ENCODE measurements at places on chromosomes 7 and 10. TPM values are rescaled to one million over a fixed set of nuclear protein-coding genes. Genes with fewer than 3 reads are reported as not detected.

The GPR141 gene
- total RNA-seq = not detected

DNA sequence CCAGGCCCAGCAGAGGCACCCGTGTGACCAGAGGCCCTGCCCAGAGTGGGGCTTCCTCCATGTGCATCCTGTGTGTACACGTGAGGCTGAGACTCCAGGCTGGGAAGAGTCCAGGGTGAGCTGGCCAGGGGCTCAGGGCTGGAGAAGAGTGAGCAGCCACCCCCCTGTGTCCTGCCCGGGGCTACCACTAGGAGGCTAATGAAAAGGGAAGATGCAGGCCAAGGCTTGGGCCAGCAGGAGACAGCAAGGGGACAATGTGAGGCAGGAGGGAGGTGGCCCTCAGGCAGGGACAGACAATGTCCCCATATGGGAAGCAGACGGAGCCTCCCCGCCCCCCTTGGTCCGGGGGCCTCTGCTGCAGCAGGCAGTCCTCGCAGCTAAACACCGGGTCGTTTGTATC, 102.0 kb downstream of the HIF1AN start:
- peak; percentile 87 for DNase-seq

DNA sequence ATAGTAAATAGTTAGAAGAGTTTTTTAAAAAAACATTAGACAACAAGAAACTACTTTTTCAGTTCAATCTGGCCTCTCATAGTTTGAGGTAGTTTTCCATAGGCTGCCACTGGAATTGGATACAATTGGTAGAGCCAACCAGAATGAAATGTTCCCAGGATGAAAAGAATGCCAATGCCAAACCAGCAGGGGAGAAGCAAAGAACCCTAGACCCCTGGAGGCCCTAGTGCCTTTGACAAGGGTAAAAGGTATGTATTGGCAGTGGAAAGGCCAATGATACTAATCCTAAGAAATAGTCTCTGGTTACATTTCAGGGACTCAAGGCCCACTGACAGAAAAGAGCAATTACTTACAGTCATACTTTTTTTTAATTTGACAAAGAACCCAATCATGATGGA, 77.4 kb upstream of the SEM1 start:
- DNase-seq = no peak

DNA sequence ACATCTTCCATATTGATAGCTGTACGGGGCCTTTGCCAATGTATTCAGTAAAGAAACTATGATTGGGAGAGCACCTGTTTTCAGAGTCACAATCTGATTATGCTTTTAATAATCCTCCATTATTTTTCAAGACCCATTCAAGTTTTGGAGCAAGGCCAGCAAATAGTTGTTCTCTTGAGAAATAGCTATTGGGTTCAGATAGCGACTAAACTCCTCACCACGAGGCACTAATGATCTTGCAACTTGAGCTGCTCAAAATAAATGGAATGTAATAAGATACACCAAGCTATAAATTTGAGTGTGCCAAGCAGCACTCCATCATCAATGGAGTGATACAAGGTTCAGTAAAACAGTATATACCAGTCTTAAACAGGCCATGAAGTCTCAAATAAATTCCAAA, 7.4 kb upstream of the MALRD1 start:
- no peak for DNase-seq

The ARHGAP22 gene
- total RNA-seq = 10.0 TPM

DNA sequence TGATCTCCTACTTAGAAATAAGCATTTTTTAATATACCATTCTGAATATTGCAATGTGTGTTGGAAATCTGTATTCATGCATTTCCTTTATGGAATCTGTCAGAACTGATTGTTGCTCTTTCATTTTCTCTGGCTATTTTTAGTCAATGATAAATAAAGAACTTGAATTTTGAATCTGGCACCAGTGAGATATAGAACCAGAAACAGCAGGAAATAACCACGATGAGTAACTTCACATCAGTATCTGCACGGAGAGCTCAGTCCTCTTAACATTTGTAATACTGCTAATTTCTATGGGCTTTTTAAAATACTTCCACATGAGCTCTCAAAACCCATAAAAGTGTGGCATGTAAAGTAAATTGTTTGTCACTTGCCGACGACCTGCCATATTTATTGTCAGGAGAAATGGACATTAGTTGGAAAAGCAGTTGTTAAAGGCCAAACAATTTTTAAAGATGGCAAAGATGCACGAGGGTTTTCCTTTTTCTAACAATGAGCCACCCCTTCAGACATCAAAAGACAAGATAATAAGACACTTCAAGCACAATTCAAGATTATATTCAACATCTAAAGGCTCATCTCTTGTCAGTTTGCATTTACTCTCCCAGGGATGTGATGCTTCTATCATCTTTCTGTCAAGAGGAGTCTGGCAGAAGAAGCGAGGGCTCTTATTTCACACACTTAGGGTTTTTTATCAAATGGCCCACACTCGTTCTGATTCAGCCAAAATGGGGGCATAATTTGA, 118.3 kb downstream of the POU6F2 start:
- no peak for DNase-seq

DNA sequence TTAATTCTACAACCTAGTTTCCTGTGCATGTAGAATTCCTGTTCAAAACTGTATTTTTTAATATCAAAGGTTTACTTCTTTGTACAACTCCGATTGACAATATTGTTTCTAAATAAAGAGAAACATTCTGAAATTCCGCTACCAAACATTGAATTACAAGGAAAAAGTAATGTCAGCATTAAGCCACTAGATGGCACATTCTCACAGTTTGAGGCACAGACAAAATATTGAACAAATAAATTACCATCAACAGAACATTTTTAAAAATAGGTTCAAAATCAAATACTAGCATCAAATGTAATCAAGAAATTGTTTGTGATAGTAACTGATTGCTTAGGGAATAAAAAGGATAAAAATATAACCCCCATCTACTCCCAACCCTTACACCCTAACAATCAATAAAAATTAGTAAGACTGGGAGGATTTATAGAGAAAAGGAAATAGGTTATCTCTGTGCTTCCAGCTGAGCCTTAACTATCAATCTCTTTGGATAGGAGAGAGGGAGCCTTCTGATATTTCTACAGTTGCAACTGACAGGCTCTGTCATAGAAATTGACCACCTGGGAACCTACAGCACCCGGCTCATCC, 86.6 kb upstream of the C7orf33 start:
- DNase-seq = no peak

DNA sequence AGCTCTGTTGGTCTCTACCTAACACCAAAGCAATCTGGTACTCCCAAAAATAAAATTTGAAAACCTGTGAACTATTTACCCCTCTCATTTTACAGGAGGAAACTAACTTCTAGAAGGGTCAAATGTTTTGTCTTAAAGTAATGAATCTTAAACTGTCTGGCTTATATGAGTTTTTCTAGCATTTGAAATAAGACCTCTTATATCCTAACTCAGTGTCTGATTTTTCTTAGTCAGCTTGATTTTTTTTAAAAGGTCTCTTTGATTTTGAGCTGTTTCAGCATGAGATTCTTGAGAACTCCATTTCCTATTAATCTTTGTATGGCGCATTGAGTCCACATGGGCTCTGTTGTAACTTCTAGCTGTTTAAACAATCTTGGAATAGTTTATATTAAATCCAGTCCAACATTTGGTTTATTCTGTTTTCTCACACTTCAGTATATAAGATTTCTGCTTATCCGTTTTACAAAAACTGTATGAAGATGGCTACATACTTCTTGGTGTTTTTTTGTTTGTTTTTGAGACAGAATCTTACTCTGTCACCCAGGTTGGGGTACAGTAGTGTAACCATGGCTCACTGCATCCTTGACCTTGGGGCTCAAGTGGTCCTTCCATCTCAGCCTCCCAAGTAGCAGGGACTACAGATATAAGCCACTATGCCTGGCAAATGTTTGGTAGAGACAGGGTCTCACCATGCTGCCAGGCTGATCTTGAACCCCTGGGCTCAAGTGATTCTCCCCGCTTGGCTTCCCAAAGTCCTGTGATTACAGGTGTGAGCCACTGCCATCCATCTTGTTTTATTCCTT, 91.1 kb downstream of the PPP1R9A start:
- DNase-seq = no peak

DNA sequence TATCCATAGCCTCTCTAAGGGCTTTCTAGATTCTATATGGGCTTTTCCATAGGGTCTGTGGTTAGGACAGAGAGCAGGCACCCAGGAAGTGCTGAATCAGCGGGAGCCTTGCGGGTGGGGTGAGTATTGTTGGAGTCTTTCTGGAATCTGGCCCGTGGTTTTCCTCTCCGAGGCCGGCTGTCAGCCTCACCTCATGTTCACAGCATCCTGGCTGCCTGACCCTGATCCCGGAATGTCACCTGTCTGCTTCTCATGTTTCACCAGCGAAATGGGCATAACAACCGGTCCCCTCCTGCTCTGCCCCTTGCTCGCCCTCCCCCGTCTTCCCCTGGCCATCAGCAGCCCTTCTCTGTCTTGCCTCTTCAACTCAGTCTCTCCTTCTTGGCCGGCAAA, 36.5 kb downstream of the DDIT4 start:
- DNase-seq = no peak

- no peak for DNase-seq
Measured at GRCh38 chr7:128390871-128391565, 18.8 kb downstream of the IMPDH1 start.

DNA sequence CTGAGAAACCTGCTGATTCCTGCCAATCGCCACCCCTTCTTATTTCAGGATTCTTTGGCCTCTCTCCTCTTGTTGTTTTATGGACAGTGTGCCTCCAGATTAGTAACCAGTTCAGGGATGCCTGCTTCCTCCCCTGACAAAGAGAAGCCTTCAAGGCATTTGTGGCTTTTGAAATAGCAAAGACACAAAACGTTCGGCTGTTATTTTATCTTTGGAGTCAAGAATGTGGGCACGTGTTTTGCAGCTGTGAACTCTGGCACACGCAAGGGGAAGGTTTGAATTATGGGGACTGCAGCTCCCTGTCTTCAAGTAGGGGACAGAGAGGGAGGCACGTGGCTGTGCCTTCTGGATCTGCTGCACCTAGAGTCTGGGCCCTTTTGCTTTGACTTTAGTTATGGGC, 157.9 kb upstream of the GRB10 start:
- no peak for DNase-seq

DNA sequence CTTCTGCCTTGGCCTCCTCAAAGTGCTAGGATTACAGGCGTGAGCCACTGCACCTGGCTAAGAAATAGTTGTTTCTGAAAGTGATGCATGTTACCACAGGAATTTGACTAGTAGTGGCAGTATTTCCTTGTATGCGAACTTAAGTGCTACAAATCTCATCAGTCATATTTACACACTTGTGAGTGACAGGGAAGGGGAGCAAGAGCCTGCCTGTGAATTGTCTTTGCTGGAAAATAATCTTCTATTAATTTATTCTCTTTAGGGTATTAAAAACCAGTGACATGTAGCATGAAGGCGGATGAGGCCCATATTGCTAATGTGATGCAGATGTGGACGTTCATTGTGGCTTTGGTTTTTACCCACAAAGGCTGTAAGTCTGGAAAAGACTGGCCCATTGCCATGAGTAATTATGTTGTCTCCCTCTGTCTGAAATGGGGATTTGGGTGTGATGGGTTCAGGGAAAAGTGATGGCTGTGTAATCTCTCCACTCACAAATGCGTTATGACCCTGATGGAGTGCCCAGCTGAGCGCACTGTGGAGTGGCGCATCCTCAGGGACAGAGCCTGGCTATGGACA, 97.6 kb downstream of the CCNY start:
- DNase-seq = no peak

DNA sequence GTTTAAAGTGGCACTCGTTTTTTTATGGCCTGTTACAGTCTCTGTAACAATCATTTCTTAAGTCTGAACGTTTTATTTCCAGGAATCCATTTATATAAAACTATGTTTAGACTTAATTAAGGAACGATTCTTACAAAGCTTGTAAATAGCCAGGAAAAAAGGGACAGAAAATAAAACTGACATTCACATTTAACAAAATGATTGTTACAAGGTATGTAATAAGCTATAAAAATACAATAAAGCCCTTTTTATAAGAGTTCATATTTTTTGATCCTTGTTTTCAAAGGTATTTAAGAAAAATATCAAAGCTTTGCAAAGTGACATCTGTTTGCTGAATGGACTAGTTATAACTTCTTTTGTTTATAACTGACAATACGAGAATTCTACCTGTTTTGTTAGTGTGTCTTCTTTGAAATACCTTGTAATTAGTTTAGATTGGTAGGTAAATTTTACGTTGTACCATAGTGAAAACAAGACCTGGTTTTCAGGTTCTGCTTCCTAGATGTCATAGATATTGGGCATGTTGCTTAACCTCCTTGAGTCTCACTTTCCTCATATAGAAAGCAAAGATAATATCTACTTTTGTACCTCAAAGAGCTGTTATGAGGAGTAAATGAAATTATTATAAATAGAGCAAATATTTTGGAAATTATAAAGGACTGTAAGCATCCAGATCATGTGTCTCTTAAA, 25.8 kb downstream of the BTRC start:
- DNase-seq = no peak

DNA sequence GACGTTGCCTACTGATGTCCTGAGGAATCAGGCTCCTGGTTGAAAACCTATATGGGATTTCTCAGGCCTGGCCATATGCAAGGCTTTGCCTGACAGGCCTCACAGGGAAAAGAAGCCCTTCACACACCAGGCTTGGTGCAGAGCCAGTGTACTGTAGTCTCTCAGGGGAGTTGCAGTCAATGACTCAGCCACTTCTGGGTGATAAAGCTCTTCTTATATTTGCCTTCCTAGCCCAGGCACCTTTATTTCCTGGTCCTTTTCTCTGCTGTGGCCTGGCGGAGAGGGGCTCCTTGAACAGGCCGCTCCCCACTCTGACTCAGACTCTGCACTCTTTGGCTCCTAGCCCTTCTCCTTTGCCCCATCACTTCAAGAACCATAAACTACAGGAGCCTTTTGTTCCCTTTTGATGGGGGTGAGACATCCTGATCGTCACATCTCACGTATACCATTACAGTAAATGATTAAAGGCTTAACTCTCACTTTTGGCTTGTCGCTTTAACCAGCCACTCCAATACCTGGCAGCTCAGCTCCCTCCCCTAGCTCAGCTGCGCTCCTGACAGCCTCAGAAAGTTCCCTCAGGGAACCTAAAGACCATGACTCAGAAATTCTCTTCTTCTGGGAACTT, 33.5 kb downstream of the DPY19L1 start:
- peak; percentile 26 for DNase-seq

DNA sequence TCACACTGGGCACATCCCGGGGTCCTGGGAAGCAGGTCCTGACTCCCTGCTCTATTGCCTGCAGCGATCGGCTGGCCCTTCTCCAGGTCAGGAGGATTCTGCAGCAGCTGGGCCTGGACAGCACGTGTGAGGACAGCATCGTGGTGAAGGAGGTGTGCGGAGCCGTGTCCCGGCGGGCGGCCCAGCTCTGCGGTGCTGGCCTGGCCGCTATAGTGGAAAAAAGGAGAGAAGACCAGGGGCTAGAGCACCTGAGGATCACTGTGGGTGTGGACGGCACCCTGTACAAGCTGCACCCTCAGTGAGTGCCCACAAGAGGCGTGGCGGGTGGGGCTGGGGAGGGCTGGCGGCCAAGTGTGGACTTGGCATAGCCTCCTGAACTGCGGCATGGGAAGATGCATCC, 12.8 kb upstream of the HK1 start:
- DNase-seq = no peak

- DNase-seq = no peak
Measured at GRCh38 chr10:3464760-3465405, 292.3 kb upstream of the PITRM1 start.

Data from glutamatergic neuron (in vitro differentiated cells).